ENCODE measurements at places on chromosomes 5 and 9.

DNA sequence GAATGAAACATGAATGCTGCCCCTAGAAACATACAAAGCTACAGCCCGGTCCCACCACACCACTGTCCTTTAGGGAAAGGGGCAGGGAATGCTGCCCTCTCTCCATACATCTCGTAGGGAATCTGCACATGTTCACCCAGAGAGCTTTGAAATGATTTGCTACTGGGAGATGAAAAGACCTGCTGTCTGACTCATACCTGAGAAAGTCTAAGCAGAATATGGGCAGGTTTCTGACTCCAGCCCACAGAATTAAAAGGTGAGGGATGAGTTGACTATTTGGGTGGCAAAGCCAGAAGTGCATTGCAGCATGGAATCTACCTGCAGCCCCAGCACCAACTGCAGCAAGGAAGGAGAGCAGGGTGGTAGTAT lies 297.9 kb downstream of the TLE1 start:
- no peak for DNase-seq

DNA sequence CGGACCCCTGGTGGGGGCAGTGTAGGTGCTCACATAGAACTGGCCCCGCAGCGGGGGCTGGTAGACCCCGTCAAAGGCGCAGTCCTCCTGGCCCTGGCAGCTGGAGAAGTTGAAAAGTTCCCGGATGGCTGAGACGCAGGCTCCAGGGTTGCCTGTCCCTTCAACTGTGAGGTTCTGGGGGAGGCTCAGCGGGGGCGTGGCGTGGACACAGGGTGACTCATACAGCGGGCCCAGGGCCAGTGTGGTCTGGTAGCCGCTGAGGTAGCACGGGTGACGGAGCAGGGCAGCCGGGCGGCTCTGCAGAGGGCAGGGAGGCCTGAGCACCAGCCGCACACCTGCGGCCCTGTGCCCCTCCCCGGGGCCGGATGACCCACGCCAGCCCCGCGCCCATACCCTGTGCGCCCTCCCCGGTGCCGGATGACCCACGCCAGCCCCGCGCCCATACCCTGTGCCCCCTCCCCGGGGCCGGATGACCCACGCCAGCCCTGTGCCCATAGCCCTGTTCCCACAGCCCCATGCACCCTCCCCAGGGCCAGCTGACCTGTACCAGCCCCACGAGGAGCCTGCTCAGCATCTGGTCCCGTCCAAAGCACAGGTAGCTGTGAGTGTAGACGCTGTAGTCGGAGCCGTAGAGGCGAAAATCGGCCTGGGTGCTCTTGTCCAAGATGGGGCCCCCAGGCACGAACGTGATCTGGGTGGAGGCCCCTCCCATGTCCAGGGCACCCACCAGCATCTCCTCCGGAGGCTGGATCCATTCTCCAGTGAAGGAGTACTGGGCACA lies 5.0 kb downstream of the ENTPD8 start:
- DNase-seq: no peak

GRCh38 chr9:115046199-115046598 lies 71.8 kb downstream of the TNC start:
- no peak for DNase-seq

- DNase-seq: peak; percentile 73
These were observed at the start of gene COMMD10 for GRCh38 chr5:116084871-116085715. TSS of gene COMMD10 (plus strand) at chr5:116085025.

DNA sequence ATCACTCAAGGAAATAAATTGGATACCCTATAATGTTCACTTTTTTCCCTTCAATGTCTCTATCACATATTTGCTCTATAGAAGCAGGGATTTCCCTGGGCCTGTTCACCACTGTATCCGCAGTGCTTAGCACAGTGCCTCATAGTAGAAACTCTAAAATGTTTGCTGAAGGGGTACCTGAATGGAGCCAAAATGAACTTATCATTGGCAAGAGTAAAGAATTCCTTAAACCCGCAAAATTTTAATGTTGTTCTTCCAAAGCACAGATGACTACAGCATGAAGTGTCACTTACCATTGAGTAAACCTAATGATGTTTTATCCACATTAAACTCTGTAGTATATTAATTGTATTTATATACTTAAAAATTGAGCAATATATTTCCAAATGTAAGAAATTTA lies 96.1 kb downstream of the JAKMIP2 start:
- DNase-seq: no peak

GRCh38 chr5:180918380-180918779 lies 19.4 kb downstream of the BTNL8 start:
- no peak for DNase-seq

- no peak for DNase-seq
These were observed 10.4 kb downstream of the FPGS start for GRCh38 chr9:127812936-127813675.

DNA sequence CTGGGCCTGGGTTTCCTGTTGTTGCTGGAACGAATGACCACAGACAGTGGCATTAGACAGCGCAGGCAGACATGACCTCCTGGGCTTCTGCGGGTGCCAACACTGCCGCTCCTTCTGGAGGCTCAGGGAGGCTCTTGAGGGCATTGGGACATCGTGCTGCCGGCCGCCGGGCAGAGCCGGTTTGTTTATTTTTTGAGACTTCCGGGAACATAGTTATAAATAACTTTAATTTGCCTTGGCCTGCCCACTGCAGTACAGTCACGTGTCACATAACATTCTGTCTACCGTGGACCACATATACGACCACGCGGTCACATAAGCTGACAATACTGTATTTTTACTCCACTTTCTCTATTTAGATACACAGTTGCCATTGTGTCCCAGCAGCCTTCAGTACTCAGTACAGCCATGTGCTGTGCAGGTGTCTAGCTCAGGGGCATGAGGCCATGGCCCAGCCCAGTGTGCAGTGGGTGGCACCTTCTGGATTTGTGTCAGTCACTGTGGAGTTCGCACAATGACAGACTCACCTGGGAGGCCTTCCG lies 8.2 kb upstream of the TOR4A start:
- no peak for DNase-seq

DNA sequence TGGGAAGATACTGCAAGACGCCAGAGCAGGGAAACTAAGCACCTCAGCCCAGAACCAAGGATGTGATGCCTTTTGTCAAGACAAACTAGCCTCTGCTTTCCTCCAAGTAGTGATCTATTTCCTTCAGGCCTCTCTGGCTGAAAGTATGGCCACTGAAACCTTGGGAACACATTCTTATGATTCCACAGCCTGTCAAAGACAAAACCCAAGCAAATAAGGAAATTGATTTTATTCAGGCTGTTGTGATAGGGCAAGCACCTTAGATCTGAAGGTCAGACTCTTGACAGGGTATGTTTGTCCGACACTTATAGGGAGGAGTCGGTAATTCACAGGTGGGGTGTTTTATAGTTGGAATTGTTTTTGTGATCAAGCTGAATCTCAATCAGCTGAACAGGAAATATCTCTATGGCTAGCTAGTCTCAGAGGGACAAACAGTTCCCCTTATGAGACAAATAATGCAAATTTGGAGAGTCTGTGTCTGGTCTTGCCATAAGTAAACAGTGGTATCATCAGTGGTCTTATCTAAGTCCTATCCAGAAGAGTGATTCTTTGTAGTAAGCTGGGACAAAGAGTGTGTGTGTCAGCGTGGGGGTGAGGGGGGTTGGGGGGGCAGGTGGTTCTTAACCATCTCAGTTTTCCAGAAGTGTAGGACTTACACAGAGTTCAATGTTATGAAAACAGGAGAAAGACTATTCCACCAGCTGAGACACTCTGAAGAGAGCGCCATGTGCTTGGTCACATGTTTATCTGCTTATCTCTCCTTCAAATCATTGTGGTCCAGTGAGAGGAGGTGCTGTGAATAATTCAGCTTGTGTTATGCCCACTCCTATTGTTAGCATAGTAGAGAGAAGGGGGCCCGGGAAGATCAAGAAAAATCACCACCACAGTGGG lies 6.7 kb upstream of the ZCCHC10 start:
- DNase-seq: no peak

GRCh38 chr9:78189461-78189860 lies 46.4 kb upstream of the CEP78 start:
- no peak for DNase-seq

DNA sequence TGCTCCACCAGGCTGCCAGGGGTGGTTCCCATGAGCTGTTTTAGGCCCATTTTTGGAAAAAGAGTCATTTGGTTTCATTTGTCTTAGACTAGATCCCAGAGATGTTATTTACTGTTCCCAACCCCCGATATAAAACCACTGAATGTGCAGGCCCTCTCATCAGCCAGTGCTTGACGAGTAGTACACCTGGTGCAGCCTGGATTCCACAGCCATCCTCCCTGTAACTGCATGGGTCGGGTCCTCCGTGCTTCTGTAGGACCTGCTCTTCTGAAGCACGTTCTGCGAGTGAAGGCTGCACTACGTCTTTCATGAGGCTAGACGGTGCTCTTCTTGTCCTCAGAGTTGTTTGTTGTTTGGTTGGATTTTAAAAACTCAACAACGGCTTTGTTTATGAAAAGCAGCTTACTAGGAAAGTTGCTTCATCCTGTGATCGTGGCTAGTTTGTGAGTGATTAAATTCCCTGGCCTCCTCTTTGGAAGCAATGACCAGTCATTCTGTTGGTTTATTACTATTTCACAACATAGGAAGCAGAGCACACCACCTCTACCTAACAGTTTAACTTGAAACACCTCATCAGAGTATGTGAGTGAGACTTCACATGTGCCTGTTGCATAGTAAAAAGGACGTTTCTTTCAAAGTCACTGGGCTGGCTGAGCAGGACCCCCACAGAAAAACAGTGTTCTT lies 135.2 kb downstream of the AOPEP start:
- no peak for DNase-seq

DNA sequence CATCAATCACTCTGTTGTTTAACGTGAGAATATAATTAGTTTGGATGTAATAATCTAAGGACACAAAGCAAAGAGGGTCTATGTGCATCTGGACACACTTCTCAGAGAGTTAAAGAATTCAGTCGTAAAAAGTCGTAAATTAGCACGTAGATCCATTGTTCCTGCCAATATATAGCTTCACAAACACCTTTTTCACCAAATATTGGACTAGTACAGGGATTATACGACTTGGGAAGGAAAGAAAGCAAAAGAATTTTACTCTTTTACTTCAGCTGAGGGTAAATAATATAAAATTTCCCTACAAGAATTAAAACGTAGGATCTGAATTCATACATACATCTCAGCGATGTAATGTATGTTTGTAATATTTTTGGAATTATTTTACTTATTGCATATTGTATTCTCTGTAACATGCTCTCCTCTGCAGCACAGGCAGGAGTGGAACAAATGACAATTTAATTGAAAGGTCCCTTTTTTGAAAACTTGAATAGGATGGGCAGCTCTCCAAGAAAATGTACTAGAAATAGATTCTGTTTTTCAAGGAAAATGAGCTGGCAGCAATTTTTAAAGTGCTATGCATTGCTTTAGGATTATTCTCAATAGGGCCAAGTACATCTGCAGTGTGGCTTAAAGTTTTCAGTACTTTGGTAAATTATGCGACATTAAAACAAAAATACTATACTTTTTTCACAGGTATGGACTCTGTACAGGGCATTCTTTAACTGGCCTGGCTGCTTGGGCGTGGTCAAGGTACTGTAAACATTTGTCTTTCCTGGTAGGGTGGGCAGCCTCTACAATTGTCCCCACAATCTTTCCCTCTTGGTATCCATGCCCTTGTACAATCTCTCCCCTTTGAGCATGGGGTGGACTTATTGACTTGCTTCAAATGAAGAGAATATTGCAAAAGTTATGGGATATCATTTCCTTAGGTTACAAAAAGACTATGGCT lies 39.7 kb upstream of the HSD17B4 start:
- no peak for DNase-seq

- no peak for DNase-seq
These were observed 51.3 kb upstream of the IRX4 start for GRCh38 chr5:1934056-1934394.

DNA sequence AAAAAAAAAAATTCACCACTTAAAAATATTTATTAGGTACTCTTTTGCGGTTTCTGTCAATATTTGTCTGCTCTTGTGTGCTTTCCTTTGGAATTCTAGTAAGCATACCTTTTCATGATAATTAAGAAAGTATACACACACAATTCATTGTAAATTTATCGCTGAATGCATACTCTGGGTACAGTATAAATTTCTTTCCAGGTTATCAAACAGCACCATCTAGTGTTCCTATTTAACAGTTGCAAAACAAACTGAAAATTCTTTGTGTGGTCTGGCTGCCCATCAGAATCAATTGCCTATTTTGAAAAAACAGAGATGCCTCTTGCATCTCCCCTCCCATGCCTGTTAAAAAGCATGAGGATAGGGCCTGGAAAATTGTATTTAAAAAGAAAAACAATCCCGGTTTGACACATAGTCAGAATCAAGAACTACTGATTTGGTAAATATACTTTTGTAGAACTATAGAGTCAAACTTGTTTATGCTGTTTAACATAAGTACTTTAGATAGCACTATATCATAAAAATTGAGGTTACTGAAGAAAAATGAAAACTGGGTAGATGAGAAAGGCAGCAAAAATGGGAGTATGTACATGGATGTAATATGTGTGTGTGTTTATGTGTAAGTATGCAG lies 16.2 kb downstream of the PGGT1B start:
- no peak for DNase-seq

GRCh38 chr5:55234121-55234700 lies 803 bp upstream of the CCNO start:
- no peak for DNase-seq

DNA sequence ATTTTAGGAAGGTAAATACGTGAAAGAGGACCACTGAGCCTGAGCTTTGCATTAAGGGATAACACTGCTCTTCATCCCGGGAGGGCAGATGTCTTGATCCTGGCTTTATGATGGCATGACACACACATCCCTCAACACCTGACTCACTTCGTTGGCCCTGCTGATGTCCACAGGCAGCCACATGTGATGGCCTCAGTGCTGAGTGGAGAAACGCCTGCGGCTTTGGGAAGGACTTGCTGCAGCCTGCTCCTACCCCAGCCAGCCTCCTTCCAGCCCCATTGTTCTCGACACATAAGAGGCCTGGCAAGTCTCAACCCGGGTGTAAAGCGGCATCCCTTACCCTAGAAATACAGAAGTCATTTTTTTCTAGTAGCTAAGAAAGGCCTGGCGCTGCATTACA lies 169.0 kb downstream of the SYK start:
- no peak for DNase-seq

DNA sequence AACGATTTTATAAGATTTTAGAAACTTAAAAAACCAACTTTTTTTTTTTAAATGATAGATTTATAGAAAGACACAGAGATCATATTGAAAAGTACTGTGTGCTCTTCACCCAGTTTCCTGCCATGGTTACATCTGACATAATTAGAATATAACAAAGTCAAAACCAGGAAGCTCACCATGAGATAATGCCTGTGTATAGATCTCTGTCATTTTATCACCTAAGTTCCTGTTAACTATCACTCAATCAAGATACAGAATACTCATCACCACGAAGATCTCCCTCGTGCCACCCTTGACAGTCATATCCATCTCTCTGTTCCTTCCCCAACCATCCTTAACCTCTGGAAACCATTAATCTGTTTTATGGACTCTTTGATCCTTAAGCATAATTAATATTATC lies 39.1 kb downstream of the POC5 start:
- no peak for DNase-seq

DNA sequence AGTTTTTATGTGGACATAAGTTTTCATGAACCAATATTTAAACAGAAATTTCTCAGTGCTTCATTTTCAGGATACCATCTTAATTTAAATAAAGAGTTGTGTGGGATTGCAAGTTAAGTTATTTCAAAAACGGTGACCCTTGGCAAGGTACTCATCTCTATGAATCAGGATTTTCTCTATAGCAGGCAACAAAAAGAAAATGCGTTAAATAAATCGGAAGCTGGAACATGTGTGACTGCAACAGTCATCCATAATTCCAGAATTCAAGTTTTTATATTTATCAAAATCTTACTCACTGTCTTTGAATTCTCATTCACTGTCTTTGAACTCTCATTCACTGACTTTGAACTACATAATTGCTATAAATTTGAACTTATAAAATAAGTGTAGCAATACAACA lies 5.8 kb upstream of the RECK start:
- DNase-seq: no peak

GRCh38 chr5:3344671-3345070 lies 251.0 kb upstream of the IRX1 start:
- no peak for DNase-seq
